Germinal center (tissue), 1 donor: ENCODE measurements at places on chromosomes 5 and 9.

- DNase-seq, result no peak
Observed at GRCh38 chr5:52804387-52804791, 16.7 kb downstream of the ITGA1 start.

- no peak for DNase-seq
Observed at GRCh38 chr5:177018341-177018740, 4.2 kb upstream of the ZNF346 start.

GRCh38 chr9:27311184-27311583 is 14.2 kb upstream of the EQTN start:
- no peak for DNase-seq

GRCh38 chr9:134516464-134516863 is 125.1 kb upstream of the COL5A1 start:
- no peak for DNase-seq

DNA sequence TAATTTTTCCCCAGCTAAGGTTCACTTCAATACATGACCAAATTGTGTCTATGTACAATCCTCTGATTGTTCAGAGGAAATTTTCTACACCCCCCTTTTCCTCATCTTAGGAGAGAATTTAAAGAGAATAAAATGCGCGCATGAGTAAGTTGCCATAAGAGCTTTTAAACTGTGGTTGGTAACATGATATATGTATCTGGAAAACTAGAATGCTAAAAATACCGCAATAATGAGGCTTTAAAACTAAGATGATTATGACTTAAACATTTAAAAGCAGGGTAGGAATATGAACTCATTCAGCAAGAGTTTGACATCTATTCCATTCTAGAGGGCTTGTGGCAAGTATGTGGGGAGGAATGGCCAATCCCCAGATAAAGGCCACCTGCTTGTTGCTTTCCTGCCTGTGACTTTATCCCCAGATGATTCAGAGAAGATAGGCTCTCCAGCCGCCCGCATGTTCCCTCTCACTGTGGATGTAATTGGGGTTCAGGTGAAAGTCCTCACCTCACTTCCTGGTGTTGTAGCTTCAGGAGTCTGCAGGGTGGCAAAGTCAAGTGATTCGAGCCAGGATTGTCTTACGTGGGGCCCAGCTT is 26.5 kb upstream of the BASP1 start:
- no peak for DNase-seq

GRCh38 chr9:38073882-38074281 is 4.9 kb upstream of the SHB start:
- no peak for DNase-seq

DNA sequence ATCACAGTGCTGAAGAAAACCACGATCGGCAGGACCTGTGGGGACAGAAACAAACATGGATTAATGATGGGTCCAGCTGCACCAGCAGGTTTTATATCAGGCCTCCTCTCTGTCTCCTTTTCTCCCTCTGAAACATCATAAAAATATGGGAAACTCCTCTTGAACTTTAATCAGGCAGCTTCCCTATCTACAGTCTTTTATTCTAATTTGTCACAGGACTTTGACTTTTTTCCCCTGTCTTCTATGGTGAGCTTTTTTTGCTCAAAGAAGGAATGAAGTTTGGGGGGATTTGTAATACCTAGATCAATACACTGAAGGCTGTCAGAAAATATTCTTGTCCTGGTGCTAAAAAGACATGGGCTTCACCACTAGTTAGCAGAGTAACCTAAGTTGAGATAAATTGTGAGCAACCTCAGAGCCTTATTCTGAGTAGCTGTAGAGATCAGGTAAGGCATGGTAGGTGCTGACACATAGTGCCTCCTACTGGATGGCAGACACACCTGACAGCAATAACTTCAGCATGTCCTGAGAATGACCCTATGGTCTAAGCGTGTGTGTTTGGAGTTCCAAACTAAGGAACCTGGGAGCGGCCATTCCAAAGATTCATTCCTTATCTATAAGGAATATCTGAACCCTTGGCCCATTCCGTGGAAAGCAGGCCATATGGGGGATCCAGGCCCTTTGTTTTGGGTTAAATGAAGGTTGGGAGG is 46.2 kb downstream of the SLC28A3 start:
- no peak for DNase-seq

DNA sequence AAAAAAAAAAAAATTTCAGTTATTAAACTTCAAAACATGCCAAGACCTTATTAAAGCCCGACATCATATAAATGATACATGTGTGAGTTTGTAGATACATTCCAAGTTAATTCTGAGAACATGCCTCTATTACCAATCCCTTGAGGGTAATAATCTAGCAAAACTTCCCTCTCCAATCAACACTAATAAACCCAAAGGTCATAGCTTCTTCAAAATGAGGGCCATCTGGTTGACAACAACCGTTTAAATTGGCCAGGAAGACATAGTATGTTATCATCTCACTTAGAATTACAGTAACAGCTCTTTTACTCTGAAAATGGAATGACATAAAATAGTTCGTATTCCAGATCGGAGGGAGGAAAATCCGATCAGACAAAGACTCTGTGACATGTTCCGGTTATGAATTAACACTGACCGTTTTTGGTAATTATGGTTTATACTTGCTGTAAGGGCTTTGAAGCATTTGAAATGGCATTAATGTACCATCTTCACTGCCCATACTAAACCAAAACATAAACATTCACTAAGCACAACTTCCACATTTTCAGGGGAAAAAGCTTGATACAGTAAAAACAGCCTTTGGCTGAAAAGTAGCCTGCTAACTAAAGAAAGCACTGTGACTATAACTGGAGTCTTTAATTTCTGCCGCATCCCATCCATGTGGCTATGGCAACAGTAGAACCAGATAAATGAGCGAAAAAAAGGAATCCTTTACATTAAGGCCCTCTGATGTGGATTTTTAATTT is 50.3 kb downstream of the ANKH start:
- no peak for DNase-seq

DNA sequence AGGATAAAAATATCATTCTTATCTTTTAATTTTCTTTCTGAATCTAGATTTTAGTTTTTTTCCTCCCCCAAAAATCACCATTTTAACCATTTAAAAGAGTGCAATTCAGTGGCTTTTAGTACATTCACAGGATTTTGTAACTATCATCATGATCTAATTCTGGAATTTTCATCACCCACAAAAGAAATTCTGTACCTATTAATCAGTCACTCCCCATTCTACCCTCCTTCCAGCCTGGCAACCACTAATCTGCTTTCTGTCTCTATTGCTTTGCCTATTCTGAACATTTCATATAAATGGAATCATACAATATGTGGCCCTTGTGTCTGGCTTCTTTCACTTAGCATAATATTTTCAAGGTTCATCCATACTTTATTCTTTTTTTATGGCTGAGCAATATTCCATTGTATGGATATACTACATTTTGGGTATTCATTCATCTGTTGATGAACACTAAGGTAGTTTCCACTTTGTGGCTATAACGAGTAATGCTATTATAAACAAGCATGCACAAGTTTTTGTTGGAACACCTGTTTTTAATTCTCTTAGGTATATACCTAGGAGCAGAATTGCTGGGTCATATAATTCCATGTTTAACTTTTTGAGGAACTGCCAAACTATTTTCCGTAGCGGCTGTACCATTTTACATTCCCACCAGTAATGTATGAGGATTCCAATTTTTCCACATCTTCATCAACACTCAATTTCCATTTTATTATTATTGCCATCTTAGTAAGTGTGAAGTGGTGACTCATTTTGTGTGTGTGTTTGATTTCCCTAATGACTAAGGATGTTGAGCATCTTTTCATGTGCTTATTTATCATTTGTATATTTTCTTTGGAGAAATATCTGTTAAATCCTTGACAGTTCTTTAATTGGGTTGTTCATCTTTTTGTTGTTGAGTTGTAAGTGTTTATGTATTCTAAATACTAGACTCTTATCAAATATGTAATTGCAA is 340.3 kb downstream of the CWC27 start:
- no peak for DNase-seq

- DNase-seq, result no peak
Observed at GRCh38 chr5:91556-92263, at the start of gene PLEKHG4B. Gene PLEKHG4B (plus strand): TSS chr5:92168. CDS start chr5:92232, 64 bp downstream.

DNA sequence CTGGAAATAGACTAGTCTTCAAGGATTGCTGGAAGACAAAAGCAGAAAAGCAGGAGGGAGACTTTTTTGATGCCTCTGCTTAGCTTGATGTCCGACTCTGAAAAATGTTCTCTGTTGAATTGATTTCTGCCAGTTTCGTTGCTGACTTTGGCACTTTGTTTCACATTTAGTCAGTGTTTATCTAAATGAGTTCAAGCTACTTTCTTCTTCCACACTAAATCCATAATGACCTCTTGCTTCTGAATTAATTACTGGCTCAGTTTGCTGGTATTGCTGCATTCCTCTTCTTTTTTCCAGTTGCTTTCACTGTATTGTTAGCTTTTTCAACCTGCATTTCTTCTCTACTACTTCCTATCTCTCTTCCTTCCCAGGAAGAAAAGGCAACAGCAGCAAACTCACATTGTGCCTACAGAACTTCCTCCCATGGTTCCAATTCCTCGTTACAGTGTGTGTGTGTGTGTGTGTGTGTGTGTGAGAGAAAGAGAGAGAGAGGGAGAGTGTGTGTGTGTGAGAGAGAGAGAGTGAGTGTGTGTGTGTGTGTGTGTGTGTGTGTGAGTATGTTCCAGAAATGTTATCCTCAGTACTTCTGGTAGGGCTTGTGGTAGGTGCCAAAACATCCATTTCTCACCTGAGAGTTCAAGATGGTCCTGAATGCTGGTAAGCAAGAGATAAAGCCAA is 234.8 kb downstream of the CSNK1G3 start:
- DNase-seq, result no peak

- no peak for DNase-seq
Observed at GRCh38 chr5:179794171-179794570, 385 bp downstream of the LTC4S start.

DNA sequence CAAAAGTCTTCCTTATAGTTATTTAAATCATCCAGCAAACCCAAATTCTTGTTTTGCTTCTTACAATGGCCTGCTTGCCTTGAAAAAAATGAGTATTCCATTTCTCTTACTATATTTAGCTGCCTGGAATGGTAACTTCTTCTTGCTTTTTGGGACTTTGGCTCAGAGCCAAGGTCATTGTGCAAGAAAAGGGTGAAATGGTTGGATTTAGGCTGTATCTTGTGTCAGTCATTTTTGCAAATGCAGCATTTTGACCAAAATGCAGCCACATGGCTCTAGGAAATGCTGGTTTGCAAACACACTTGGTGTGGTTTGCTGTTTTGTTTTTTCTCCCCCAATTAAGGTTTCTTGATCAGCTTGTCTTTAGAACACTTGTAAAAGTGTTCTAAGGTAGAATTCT is 133.3 kb upstream of the ELL2 start:
- DNase-seq, result no peak

DNA sequence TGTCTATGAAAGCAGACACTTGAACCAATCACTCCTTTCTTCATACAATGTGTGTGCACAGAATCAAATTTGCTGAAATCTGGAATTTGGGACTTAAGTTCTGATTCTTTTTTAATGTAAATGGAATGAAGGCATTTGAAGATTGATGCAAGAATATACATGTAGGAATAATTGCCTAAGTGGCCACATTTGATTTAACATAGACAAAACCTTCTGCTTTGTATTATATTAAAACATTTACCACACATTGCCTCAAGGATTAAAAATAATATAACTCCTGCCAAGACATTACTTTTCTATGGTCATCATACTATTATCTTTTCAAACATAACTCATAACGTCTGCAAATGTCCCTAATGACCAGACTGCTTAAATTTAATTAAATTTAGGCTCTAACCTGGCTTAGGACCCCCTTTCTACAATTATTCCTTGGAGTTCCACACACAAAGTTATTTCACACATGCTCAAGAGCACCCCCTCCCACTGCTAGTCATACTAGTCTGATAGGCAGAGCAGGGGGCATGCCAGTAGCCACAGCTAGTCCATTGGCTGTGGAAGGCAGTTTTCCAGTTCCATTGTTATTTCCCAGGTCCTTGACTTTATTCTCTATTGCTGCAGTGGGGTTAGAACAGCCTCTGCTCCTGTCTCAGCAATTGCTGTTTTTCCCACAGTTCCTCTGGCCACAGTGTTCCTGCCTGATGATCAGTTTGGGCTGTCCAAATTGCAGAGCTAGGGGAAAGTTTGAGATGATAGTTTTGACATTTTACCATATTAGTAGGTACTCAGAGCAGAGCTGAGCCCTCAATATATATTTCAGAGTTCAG is 360.6 kb upstream of the GRAMD2B start:
- DNase-seq, result no peak

GRCh38 chr9:34034698-34035065 is 14.0 kb downstream of the UBAP2 start:
- no peak for DNase-seq

DNA sequence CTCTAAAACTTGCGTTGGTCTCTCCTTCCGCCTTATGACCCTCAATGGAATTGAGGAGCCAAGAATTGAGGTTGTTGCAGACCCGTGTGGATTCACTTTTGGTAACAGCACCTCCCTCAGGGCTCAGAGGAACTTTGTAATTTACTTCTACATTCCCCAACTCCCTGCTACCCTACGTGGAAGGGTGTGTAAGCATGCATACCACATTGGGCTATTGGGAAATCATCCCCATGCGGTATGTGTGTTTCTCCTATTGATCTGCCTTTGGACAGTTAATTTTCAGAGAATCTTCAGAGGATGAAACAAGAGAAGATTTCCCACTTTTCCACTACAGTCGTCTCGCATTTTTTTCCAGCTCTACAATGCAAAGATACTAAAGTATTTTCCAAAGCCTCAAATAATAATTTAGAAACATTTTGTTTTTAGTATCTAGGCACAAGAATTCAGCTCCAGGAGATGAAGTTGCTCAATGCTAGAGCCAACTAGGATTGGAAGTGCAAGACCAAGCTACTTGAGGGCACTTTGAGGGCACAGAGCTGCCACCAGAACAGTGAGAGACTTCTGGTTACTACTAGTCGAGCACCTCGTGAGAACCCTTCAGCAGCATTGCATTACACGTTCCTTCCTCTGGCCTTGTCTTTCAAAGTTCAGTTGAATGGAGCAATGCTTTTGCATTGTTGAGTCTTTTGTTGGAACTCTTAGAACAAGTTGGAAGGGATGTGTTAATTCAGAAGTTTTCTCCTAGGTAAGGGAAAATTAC is 3.4 kb downstream of the C1QTNF3 start:
- DNase-seq, result no peak

DNA sequence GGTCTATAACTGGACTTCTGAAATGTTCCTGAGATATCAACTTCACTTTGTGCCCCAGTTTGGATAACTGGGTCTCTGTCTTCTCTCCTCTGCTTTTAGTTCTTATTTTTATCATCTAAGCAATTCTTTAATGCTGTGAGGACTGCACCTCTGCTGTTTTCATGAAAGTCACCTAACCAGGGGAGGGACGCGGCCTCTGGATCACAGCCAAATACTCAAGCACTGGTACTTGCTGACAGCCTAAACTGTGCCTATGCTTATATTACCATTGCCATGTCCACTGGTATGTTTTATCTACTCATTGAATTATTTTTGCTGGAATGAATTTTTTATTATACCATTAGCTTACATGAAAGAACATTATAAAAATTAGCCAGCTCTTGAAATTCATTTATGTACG is 674.0 kb downstream of the DMRTA1 start:
- no peak for DNase-seq

- no peak for DNase-seq
Observed at GRCh38 chr5:84599964-84600363, 215.3 kb upstream of the EDIL3 start.
